ENCODE measurements at places on chromosomes 13 and 19.

GRCh38 chr19:46218160-46218559 is 11.4 kb upstream of the IGFL1 start:
- no peak for DNase-seq

DNA sequence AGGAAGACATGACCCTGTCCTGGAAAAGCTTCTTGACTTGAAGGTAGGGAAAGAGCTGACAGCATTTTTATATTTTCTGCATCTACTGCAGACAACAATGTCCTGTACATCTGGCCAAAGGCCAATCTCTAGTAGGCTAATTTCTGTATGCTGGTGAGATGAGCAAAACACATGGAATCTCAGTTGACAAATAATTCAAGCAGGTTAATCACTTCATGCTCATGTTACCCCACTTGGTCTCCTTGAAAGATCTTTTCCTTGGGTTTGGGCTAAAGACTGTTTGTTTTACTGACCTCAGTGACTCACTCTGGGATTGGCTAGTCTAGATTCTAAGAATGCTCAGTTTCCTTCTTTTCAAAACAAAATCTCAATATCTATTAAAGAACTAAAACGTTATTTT is 298.8 kb downstream of the LMO7 start:
- no peak for DNase-seq

- DNase-seq = no peak
Measured at GRCh38 chr13:103039183-103039582, 27.0 kb downstream of the SLC10A2 start.

DNA sequence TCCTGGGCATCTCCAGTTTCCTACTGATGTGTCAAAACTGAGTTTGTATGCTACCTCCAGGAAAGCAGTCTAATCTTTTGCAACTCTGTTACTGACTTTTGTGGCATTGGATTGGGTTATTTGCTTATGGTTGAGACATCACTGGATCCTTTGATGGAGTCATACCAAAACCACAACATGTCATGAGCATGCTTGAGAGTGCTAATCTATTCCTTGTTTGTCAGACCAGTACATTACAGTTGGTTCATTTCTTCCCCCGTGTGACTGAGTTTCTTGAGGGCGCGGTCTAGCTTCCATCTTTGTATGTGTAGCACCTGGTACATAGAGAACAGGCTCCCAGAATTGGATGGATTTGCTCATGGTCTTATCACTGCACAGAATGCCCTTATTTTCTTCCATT is 43.2 kb downstream of the SUGT1 start:
- DNase-seq = no peak

GRCh38 chr19:2650515-2650914 is 52.0 kb downstream of the GNG7 start:
- no peak for DNase-seq

- DNase-seq = no peak
Measured at GRCh38 chr13:102800145-102801041, 1.5 kb downstream of the BIVM start.

- DNase-seq = no peak
Measured at GRCh38 chr13:110183910-110184309, 123.0 kb downstream of the COL4A1 start.

DNA sequence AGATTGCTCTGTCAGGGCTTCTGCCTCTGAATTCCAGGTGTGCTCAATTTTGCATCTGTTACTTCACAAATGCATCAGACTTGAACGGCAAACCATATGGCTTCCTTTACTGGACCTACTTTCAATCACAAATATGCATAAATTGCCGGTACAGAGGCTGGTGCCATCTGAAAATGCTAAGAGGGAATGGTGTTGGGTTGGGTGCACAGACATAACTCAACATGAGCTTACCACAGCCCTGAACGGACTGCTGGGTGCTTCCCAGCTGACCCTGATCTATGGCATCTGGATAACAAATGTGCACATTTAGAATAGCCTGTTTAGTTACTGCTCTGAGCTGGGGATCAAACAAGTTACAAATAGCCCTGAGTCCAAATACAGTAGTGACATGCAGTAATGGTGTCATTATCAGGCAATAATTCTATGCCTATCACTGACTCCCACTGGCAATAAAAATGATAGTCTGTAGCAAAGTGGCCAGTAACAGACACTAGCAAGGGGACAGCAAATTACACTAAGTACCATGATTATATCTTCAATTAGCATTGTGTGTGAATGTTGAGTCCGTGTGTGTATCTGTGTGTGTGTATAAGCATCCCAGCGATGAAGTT is 927.3 kb downstream of the DIAPH3 start:
- DNase-seq = no peak

DNA sequence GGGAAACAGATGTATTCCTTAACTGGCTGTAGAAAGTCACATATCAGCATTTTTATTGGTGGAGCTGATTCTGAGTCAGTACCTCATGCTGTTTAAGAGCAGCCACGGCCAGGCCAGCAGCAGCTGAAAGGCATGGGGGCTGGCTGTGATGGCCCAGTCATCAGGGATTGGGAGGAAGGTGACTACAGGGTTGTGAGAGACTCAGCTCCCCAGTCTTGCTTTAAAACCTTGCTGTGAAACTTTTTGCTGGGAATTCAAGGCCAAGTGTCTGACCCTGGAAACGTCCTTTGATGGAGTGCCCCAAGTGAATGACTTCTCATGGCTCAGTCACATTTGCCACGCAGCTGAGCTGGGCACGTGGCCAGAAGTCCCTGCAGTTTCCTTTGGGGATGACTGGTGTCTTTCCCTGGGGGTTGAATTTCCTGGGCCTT is 39.1 kb upstream of the RNF113B start:
- DNase-seq = no peak

GRCh38 chr19:17101686-17102628 is 26.4 kb downstream of the MYO9B start:
- DNase-seq = no peak

DNA sequence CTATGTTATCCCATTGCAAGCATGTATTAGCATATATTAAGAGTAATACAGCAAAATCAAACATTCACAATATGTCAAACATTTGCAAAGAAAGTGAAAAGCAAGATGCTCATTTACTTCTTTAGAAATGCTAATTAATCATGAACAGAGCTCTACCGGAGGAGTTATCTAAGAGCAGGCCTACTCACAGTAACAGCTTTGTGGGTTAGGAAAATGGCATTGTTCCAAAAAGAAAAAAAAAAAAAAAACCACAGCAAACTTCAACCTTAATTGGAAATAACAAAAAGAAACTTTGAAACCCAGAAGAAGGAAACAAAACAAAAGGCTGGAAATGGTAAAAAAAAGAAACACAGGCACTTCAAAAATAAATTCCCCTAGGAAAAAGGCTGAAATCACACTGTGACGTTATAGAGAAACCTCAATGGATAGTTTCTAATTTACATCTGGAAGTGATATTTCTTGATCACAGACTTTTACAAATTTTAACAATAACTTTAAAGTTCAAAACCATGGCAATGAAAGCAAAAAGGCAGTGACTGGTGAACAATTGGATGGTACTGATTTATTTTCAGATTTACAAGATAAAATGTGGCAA is 1236.8 kb upstream of the SPRY2 start:
- DNase-seq = no peak

GRCh38 chr13:95440441-95441088 is 112.0 kb upstream of the CLDN10 start:
- DNase-seq = no peak

DNA sequence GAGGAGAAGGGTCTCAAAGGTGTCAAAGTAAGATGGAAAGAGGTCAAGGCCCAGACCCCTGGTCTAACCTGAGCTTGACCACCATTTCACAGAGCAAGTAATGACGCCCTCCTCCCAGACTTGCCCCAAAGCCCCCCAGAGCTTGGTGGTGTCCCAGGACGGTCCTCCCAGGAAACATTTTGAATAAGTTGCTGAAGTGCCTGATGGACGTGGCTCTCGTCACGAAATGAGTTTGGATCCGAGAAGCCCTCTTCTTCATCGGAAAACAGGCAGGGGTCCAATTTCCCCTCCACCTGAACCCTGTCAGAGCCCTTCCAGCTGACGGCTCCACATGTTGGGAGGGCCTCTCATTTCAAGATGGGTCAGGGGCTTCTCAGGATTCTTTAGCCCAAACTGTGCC is 54.5 kb upstream of the TPM4 start:
- DNase-seq = peak; percentile 60

Data from chondrocyte (in vitro differentiated cells).